ENCODE measurements at places on chromosomes 1 and 21.

- no peak for DNase-seq
These were observed 95.5 kb upstream of the SGIP1 start for GRCh38 chr1:66438501-66438900.

DNA sequence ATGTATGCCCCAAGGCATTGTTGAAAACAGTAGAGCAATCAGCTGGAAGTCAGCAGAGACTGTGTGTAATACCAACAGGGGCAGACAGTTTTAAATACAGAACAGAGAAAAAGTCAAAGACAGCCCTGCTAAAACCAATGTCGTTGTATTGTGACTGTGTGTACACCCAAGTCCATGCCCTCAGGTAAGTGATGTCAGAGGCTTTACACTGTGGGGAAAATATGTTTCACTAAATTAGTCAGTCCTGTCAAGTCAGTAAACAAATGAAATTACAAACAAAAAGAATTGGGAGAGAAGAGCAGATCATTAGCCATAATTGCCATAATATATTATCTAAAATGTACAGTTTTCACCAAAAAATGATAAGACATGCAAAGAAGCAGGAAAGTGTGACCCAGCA, 2.4 kb upstream of the CYP2J2 start:
- no peak for DNase-seq

- DNase-seq = no peak
These were observed 168.6 kb downstream of the KAZN start for GRCh38 chr1:14767075-14767474.

DNA sequence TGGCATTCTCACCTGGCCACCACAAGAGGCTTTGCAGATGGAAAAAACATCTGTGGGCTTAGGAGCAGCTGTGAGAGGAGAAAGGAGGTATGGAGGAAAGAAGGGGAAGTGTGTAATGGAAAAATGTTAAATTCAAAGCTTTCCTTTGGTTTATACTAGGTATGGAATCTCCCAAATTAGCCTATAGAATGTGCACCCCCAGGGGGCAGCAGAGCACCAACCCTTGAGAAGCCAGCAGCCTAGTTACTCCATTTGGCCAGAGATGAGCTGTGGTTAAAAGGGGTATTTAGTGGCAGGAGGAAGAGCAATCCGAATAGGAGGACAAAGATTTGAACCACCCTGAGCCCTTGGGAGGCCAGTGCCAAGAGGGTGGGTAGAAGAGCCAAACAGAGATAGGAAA, 97.5 kb upstream of the CTTNBP2NL start:
- no peak for DNase-seq

DNA sequence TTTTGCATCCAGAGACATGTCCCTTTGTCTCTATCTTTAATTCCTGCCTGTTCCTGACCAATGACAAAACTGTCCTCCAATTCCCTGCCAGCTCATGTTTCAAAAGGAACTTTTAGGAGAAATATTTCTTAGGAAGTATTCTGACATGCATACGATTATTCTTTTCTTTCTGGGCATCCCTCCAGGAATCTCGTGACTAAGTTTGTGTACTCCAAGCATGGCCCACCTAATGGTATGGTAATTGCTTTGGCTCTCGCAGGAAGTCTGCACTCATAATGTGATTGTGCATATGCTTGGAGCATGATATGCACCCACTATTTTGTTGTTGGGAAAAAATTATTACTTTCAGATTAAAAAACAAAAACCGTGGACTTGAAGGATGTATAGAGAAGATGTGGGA, 256.4 kb downstream of the PRDM2 start:
- DNase-seq = no peak

- no peak for DNase-seq
These were observed 31.3 kb downstream of the CA6 start for GRCh38 chr1:8976896-8977450.

DNA sequence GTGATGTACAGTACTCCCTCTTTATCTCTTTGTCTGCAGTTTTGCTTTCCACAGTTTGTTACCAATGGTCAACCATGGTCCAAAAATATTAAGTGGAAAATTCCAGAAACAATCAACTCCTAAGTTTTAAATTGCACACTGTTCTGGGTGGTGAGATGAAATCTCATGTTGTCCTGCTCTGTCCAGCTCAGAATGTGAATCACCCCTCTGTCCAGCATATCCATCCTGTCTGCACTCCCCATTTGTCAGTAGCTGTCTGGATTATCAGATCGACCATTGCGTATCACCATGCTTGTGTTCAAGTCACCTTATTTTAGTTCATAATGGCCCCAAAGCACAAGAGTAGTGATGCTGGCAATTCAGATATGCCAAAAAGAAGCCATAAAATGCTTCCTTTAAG, 118.2 kb upstream of the PDE4B start:
- no peak for DNase-seq

GRCh38 chr1:168362991-168363390, 82.3 kb downstream of the TBX19 start:
- no peak for DNase-seq

GRCh38 chr1:196071447-196071846, 536.8 kb downstream of the KCNT2 start:
- DNase-seq = no peak
